CD4-positive, alpha-beta T cell (primary cell): ENCODE measurements at places on chromosomes 2 and 18. TPM values are rescaled to one million over a fixed set of nuclear protein-coding genes. Genes with fewer than 3 reads are reported as not detected.

ABCB11 gene
- total RNA-seq = not detected

POTEI gene
- total RNA-seq = not detected

DAW1 gene
- total RNA-seq = not detected

EFEMP1 gene
- total RNA-seq = not detected

CFAP65 gene
- total RNA-seq = not detected

ANO7 gene
- 0.14 TPM for total RNA-seq

TRIM43 gene
- total RNA-seq = not detected

PROM2 gene
- 0.73 TPM for total RNA-seq

LIPG gene
- total RNA-seq = not detected

C2orf49 gene
- total RNA-seq = 29.4 TPM

MYL12B gene
- 133 TPM for total RNA-seq
